ENCODE measurements at places on chromosomes 1 and 21. TPM values are rescaled to one million over a fixed set of nuclear protein-coding genes. Genes with fewer than 3 reads are reported as not detected.
A peak's percentile ranks its signal among the peaks of the same experiment; 100 is the strongest.

DNA sequence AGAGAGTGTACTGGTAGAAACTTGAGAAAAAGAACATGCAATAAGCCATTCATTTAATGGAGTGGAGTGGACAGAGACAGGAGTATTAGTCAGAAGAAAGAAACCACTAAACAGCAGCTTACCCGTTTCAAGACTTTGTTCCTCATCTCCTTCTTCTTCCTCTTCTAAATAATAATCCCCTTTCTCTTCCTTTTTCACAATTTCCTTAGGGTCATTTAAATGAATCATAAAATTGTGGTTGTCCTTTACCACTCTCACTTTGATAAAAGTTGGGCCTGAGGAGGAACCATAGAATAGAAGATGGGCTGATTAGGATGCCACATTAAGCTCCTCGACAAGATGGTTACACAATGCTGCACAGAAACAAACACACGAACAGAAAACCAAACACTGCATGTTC lies 109.6 kb downstream of the WDR3 start:
- DNase-seq, result no peak
- no peaks in the 10 kb centered on the region for H3K27me3 ChIP-seq
- no peaks in the 10 kb centered on the region for H3K36me3 ChIP-seq
- H3K4me1 ChIP-seq, result no peaks in the 10 kb centered on the region
- no peak overlapping the region for H3K27ac ChIP-seq

DNA sequence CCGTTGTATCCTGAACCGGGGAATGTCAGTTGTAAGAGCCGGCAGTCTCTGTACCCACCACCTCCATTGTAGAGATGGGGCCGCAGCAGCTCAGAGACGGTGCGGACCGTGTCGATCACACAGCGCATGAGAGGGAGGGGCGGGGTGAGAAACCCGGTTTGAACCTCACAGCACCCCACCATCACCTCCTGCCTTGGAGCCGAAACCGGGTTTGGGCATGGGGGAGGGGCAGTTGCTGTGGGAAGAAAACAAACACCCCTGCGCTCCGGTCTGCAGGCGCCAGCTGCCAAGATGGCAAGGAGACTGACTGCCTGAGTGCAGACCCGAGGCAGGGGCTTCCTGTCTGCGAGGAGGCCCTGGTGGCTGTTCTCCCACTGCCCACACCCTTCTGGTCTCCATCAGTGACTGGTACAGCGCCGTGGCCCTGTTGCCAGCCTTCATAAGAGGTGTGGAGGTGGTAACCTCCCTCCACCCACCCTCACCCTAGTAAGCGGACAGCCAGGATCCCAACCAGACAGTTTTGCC lies 69.2 kb upstream of the SSBP3 start:
- no peaks in the 10 kb centered on the region for H3K27me3 ChIP-seq
- no peak overlapping the region for H3K4me3 ChIP-seq
- H3K4me1 ChIP-seq, result peaks cover 45% of the 10 kb centered on the region
- H3K27ac ChIP-seq, result no peak overlapping the region

DNA sequence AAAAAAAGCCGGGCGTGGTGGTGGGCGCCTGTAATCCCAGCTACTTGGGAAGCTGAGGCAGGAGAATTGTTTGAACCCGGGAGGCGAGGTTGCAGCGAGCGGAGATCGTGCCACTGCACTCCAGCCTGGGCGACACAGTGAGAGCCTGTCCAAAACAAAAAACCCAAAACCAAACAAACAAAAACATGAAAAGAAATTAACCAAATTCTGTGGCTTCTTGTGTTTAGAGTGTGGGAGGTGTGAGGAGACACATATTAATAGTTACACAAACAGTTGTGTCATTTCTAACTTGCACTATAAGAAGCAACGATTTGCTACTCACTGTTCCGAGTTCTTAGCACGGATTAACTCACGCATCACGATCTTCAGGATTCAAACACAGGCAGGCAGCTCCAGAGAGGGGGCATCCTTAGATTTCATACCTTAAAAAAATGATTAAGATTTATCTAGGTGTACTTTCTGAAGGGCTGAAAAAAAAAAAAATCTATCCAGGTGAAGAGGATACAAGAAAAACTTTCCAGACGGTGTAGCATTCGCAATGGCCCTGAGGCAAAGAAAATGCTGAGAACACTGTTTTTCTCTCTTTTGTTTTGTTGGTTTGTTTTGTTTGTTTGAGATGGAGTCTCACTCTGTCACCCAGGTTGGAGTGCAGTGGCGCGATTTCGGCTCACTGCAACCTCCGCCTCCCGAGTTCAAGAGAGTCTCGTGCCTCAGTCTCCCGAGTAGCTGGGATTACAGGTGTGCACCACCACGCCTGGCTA lies 713 bp upstream of the HMGCL start:
- peak; percentile 25 for DNase-seq
- no peaks in the 10 kb centered on the region for H3K27me3 ChIP-seq
- no peaks in the 10 kb centered on the region for H3K4me1 ChIP-seq
- peak overlapping the region; percentile 22 for H3K27ac ChIP-seq

- no peaks in the 10 kb centered on the region for H3K27me3 ChIP-seq
- no peak overlapping the region for H3K27ac ChIP-seq
- peak; percentile 35 for DNase-seq
- H3K36me3 ChIP-seq, result no peaks in the 10 kb centered on the region
Observed at GRCh38 chr1:152141971-152142584, 16.9 kb downstream of the RPTN start.

- no peak overlapping the region for H3K4me3 ChIP-seq
- DNase-seq, result peak; percentile 95
- H3K27me3 ChIP-seq, result no peaks in the 10 kb centered on the region
- H3K27ac ChIP-seq, result no peak overlapping the region
- H3K4me1 ChIP-seq, result peaks cover 9% of the 10 kb centered on the region
- no peaks in the 10 kb centered on the region for H3K36me3 ChIP-seq
Observed at GRCh38 chr1:221458447-221459156, 283.3 kb downstream of the DUSP10 start.

- H3K27ac ChIP-seq, result peak overlapping the region; percentile 1
- no peaks in the 10 kb centered on the region for H3K4me1 ChIP-seq
- no peak overlapping the region for H3K4me3 ChIP-seq
- no peaks in the 10 kb centered on the region for H3K36me3 ChIP-seq
- peak; percentile 31 for DNase-seq
- no peaks in the 10 kb centered on the region for H3K27me3 ChIP-seq
Observed at GRCh38 chr1:207298636-207299398, 22.7 kb upstream of the CD55 start.

DNA sequence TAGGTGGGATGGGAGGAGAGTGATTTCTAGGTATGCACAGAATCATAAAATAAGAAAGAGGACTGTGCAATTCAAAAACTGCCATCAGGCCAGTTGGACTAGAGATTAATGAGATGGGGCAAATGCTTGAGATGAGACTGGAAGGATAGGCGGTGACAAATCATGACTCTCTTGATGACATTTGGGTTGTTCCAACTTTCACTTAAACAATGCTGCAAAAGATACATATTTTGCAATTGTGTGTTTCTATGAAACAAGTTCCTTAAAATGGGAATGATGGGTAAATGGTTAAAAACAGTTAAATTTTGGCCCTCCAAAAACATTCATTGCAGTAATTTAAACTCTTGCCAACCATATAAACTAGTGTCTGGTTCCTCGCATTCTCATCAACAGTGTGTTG lies 55.2 kb downstream of the RNASEL start:
- H3K27me3 ChIP-seq, result no peaks in the 10 kb centered on the region
- no peaks in the 10 kb centered on the region for H3K4me1 ChIP-seq
- H3K4me3 ChIP-seq, result no peak overlapping the region
- no peaks in the 10 kb centered on the region for H3K36me3 ChIP-seq

- DNase-seq, result no peak
- H3K4me3 ChIP-seq, result no peak overlapping the region
- H3K27ac ChIP-seq, result no peak overlapping the region
- H3K36me3 ChIP-seq, result no peaks in the 10 kb centered on the region
- no peaks in the 10 kb centered on the region for H3K27me3 ChIP-seq
Observed at GRCh38 chr1:219422811-219423598, 189.9 kb downstream of the ZC3H11B start.

- H3K27ac ChIP-seq, result no peak overlapping the region
- H3K36me3 ChIP-seq, result peaks cover 3% of the 10 kb centered on the region
- no peak for DNase-seq
- H3K27me3 ChIP-seq, result no peaks in the 10 kb centered on the region
- no peaks in the 10 kb centered on the region for H3K4me1 ChIP-seq
- H3K4me3 ChIP-seq, result no peak overlapping the region
Observed at GRCh38 chr21:25916226-25916625, 181.5 kb downstream of the GABPA start.

GRCh38 chr1:117284399-117285215 lies 73.9 kb upstream of the VTCN1 start:
- no peak overlapping the region for H3K27ac ChIP-seq
- no peaks in the 10 kb centered on the region for H3K36me3 ChIP-seq
- DNase-seq, result peak; percentile 76
- no peaks in the 10 kb centered on the region for H3K27me3 ChIP-seq
- H3K4me1 ChIP-seq, result no peaks in the 10 kb centered on the region
- H3K4me3 ChIP-seq, result no peak overlapping the region

- H3K27ac ChIP-seq, result no peak overlapping the region
- no peaks in the 10 kb centered on the region for H3K36me3 ChIP-seq
- no peak for DNase-seq
- H3K4me1 ChIP-seq, result no peaks in the 10 kb centered on the region
- no peak overlapping the region for H3K4me3 ChIP-seq
Observed at GRCh38 chr1:209728466-209728865, 23.8 kb downstream of the HSD11B1 start.

DNA sequence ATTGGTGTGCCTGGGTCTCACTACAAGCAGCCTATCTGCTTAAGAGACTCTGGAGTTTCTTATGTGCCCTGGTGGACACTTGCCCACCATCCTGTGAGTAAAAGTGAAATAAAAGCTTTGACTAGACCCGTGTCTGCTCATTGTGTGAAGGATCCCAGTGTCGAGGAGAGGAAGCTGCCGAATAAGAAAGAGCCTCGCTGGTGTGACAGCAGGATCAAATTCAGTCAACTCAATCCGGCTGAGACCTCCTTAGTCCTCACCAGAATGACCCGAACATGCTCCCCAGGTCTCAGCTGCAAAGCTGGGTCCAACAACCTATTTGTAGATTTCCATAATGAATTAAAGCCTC lies 14.8 kb downstream of the CD2 start:
- no peak overlapping the region for H3K4me3 ChIP-seq
- DNase-seq, result no peak
- H3K27me3 ChIP-seq, result no peaks in the 10 kb centered on the region
- no peak overlapping the region for H3K27ac ChIP-seq
- H3K4me1 ChIP-seq, result peaks cover 2% of the 10 kb centered on the region
- H3K36me3 ChIP-seq, result no peaks in the 10 kb centered on the region

- no peak overlapping the region for H3K27ac ChIP-seq
- no peaks in the 10 kb centered on the region for H3K27me3 ChIP-seq
- no peaks in the 10 kb centered on the region for H3K4me1 ChIP-seq
- H3K4me3 ChIP-seq, result no peak overlapping the region
- peaks cover 4% of the 10 kb centered on the region for H3K36me3 ChIP-seq
Observed at GRCh38 chr1:236176337-236177336, 34.3 kb downstream of the GPR137B start.

DNA sequence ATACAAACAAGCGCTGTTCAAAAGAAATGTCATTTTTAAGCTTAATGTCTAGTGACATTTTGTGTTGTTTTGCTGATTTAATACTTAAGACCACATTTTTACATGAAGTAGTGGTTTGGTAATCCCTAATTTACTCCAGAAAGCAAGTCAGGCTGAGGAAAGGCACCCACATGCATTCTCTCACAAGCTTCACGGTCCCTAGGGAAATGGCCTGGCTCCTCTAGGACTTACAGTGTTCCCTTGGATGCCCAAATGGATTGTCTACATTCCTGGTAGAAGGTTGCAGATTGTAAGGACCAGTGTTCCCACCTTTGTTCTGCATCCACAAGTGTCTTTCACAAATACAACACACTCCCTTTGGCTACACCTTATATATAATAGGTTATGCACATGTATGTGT lies 9.5 kb downstream of the GPSM2 start:
- H3K27me3 ChIP-seq, result no peaks in the 10 kb centered on the region
- H3K4me1 ChIP-seq, result no peaks in the 10 kb centered on the region
- no peaks in the 10 kb centered on the region for H3K36me3 ChIP-seq

DNA sequence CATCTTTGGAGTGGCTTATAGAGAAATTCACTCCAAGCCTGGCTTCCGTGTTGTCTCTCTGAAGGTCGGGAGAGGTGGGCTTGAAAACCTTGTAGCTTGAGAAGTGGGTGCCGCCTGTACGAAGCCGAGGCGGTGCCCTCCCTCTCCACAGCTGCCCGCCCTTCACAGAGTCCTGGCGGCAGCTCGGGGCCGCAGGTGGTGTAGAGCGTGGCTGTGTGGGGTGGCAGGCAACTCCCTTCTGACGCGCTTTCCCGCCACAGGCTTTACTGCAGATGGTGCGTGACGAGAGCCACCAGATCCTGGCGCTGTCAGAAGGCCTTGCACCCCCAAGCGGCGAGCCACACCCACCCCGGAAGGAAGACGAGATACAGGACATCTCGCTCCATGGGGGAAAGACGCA lies 33.1 kb upstream of the DIP2A start:
- no peak for DNase-seq
- H3K27ac ChIP-seq, result no peak overlapping the region
- no peaks in the 10 kb centered on the region for H3K27me3 ChIP-seq
- no peak overlapping the region for H3K4me3 ChIP-seq

DNA sequence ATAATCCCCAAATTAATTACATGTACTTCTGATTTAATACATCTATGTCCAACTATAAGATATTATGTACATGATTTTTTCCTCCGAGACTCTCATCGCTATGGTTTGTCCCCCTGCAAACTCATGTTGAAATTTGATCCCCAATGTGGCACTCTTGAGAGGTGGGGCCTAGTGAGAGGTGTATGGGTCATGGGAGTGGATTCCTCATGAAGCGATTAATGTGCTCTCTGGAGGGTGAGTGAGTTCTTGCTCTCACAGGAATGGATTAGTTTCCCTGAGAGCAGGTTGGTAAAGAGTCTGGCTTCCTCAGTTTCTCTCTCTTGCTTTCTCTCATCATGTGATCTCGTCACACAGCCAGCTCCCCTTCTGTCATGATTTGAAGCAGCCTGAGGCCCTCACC lies 16.1 kb downstream of the HSF2BP start:
- no peaks in the 10 kb centered on the region for H3K36me3 ChIP-seq
- no peaks in the 10 kb centered on the region for H3K27me3 ChIP-seq
- no peak overlapping the region for H3K27ac ChIP-seq

DNA sequence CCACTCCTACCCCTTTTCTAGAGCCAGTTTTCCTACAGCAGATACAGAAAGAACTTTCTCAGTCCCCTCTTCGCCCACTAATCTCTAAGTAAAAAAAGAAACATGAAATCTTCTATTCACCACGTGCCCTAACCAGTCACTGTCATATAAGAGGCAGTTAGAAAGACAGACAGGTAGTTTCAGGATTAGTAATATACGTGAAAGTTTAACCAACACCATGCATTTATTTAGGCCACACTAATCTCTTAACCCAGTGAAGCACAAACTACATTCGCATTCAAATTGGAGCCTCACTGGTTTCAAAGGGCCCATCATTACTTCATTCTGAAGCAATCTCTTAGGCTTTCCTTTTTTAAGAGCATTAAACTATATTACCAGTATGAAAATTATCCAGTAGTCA lies 10.1 kb downstream of the GPATCH2 start:
- no peak overlapping the region for H3K4me3 ChIP-seq
- no peaks in the 10 kb centered on the region for H3K27me3 ChIP-seq
- no peak for DNase-seq

The RAD54L gene
- total RNA-seq, result 2.1 TPM

The CSTB gene
- total RNA-seq, result 33.2 TPM

The BRINP2 gene
- total RNA-seq, result 0.06 TPM

The UMODL1 gene
- not detected for total RNA-seq

The GBP4 gene
- total RNA-seq, result 14.3 TPM

The CACYBP gene
- 62.8 TPM for total RNA-seq

The HTR1D gene
- 0.18 TPM for total RNA-seq

The GBP7 gene
- total RNA-seq, result 0.09 TPM

The CD247 gene
- 4.1 TPM for total RNA-seq

The SDE2 gene
- 35.5 TPM for total RNA-seq
